ENCODE measurements at places on chromosomes 5 and 9.

DNA sequence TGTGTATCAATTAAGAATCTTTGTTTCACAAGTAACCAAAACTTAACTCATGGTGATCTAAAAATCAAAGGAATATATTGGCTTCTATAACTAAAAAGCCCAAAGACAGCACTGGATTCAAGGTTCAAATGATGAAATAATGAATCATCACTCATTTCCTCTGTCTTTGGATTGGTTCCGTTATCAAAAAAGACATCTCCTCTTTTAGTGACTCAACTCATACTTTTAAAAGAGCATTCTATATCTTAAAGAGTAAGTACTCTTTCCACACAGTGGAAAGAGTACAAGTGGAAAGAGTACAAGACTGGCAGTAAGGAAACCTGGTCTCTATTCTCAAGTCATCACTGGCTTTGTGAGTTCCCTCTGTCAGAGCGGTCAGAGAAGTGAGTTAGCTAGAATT is 141.4 kb upstream of the NMUR2 start:
- DNase-seq: no peak

GRCh38 chr5:149172709-149173505 is 31.6 kb downstream of the ABLIM3 start:
- DNase-seq: no peak

DNA sequence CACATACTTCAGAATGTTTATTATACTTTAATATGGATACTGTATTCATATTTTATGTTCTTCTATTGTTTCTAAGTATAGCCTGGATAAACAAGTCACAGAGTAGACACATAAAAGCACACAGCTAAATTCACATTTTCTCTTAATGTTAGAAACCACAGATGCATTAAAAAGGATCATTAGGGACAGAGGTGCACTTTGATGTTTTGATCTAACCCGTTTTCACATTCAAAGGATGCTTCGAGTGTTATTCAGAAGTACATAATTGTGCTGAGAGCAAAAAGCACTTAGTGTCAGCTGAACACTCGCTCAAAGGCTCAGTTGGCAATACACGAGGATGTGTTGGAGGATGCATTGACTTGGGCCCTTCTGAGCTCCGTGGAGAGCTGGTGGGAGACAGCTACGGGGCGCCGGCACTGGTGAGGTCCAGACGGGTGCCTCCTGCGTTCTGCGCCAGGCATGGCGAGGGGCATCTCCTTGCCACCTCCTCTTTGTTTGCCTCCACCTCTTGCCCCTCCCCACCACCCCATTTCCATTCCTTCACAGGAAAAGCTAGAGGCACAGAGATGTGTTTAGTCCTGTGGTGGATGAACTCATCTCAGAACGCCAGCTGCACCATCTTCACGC is 35.5 kb downstream of the MED10 start:
- no peak for DNase-seq

GRCh38 chr5:116576053-116576713 is 1.6 kb upstream of the SEMA6A start:
- peak; percentile 90 for DNase-seq

DNA sequence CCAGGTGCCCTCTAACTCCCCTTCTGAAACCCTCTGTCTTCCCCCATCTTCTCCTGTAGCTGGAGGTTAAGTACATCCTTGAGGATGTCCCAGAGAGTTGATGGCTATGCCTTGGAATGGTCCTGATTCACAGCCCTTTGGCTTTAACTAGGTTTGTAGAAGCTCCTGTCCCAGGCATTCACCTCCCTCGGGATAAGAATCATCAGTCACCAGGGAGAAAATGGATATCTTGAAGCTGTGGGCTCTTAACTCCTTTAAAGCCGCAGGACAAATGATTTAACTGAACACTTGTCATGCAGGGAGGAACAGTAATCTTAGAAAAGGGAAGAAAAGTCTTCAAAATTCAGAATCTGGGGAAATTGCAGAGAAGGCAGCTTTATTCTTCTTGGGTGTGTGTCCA is 139.9 kb downstream of the PSAT1 start:
- DNase-seq: no peak

DNA sequence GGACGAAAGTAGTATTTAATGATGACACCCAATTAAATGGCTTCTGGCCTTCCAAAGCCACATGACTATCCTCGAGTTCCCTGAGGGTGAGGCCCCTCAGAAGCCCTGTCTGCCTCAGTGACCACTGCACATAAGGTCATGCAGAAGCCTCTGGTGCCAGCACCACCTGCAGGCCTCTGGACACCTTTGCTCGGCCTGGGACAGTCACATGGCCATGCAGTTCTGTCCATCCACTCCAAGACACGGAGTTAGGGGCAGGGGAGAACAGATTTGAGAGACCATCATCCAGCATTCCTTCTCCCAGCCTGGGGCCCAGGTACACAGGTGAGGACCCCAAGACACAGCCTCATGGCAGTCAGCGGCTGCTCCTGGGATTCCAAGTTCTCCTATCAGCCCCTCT is 145.0 kb downstream of the ROR2 start:
- no peak for DNase-seq

- no peak for DNase-seq
Observed at GRCh38 chr5:180669661-180670060, 20.3 kb upstream of the FLT4 start.

DNA sequence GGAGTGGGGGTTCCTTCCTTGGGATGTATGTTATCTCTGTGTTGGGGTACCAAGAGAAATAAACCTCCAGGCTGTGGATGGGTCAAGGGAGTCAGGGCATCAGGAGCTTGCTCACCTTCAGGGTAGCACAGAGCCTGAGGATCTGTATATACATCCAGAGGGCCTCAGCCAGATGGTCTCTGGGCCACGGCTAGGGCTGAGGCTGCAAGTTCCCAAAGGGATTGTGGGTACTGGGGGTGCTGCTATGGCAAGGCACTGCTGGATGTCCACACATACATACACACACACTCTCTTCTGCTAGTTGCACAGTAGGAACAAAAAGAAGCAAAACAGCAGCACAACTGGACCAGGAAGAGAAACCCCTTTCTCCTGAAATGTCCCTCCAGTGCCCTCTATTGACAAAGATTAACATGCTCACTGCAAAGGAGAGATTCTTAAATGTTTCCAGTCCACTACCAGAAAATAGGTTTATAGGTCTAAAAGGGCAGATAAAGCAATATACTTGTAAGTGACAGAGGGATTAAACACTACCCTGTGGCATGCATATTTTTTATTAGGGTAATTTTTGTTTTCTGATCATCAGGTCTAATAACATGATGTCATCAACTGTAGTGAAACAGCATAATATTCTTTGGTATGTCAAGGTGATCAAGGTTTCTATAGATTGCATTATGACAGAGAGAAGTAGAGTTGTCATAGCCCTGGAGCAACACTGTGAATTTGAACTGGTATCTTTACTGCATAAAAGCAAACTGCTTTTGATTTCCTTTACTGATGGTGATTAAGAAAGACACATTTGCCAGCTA is 56.3 kb upstream of the KCNN2 start:
- DNase-seq: peak; percentile 40

- DNase-seq: no peak
Observed at GRCh38 chr9:134258828-134259546, 67.3 kb upstream of the RXRA start.

DNA sequence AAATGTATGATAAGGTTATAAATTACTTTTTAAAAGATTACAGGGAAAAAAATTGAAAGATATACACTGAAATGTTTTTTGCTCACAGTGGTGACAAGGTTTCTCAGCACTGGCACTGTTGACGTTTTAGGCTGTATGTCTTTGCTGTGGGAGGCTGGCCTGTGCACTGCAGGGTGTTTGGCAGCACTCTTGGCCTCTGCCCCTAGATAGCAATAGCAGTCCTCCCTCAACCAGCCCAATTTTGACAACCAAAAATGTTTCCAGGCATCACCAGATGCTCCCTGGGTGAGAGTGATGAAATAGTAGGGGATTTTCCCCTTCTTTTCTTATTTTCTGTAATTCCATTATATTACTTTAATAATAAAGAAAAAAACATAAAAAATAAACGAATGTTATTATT is 3.3 kb downstream of the CD274 start:
- no peak for DNase-seq

- DNase-seq: no peak
Observed at GRCh38 chr5:122870219-122870856, 24.9 kb downstream of the SNX24 start.

DNA sequence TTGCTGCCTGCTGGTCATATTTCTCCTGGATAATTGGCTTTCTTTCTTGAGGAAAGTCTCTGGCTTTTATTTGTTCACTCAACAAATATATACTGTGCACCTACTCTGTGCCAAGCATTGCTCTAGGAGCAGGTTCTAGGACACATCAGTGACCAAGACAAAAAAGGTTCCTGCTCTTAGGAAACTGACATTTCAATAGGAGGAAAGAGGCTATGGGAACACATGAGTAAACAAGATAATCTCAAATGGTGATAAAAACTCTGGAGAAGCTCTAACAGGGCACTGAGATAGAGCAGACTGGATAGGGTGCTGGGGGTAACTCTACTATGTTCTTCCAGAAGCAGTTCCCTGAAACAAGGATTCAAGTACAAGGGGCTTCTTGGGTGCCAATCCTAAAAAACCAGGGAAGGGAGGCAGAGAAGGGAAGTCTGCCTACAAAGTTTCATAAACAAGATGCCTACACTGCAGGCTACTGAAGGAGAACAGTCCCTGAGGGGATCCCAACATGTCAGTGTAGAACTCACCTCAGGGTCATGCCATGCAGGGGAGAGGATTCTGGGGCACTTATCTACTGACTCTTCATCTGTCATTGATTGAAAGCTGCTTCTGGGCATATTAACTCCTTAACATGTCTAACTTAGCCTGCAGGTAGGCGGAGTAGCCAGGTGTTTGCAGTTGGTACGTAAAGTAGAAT is 181.3 kb downstream of the GRIA1 start:
- no peak for DNase-seq

DNA sequence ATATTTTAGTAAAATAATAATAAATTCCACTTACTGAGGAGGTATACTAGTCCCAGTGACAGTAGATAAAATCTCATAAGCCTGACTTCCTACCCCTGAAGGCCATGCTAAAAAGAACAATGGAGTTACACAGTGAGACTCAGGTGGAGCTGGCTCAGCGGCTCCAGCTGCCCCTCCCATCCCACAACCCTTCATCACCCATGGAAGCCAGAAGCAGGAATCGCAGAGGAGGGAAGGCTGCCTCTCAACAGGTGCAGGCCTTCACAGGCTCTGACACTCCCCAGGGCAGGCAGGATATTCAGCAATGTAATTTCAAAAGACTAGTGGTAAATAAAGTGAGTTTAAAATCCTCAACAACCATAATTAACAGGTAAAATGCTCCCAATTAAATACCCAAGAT is 67.5 kb downstream of the FANCC start:
- DNase-seq: no peak

- DNase-seq: no peak
Observed at GRCh38 chr9:1216532-1216931, 166.4 kb downstream of the DMRT2 start.

DNA sequence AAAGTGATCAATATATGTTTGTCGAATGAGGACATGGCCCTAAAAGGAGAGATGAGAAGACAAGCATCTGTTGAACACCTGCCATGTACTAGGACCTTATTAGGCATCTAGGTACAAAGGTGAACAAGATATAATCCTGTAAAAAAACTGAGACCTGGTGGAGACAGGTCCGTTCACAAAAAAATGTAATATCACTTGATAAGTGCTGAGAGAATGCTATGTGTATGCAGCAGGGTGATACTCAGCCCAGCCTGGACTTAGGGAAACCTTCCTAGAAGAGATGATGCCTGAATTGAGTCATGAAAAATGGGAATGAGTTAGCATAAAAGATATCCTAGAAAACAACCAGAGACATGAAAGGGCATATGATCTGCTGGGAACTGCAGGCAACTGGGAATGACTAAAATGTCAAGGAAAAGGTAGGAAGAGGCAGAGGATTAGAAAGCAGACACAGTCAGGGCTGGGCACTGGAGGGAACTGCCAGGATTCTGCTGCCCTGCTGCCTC is 108.5 kb downstream of the ADRB2 start:
- DNase-seq: no peak

DNA sequence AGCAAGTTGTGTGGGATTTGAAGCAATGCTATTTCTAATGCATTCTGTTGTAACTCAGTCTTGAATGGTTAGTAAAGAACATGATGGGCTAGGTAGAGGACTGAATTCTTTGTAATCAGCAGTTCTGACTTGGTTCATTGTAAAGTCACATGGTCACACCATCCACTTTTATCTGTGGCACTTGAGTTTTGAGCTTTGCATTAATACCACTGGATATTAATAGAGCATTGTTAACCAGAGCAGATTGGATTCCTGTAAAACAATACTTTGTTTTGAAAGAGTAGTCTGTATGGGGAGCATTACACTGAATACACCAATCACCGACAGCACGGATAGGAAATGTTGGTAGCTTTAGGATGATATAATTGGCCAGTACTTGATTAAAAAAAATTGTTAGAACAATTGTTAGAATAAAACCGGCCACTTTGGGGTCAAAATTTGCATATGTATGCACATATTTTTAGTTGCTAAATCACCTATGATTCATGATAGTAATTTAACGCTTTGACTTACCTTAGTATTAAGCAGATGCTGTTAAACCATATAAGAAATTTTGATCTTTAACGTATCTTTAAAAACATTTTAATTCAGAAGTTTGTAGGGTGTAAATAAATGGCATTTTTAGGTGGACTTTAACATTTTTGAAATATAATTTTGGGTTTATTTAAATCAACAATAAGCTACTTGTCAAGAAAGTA is 17.4 kb downstream of the SLC12A2 start:
- DNase-seq: no peak

DNA sequence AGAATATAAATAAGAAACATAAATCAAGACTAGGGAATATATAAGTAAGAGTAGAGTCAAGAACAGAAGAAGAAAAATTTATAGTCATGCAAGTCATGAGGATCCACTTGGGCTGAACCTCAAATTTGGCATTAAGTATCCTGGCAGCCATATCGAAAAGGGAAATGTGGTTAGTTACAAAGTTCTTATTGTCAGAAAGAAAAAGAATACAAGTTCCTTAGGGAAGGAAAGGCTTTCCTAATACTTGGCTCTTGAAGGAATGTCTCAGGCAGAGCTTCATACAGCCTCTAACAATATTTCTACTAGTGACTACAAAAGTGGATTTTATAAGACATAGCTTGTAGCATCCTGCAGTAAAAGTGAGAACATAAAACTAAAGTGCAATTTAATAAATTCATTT is 45.4 kb downstream of the TMEM252 start:
- DNase-seq: no peak

GRCh38 chr9:27549196-27549755 is 19.7 kb upstream of the MOB3B start:
- no peak for DNase-seq

- no peak for DNase-seq
Observed at GRCh38 chr9:123657941-123658340, 272.0 kb downstream of the DENND1A start.

DNA sequence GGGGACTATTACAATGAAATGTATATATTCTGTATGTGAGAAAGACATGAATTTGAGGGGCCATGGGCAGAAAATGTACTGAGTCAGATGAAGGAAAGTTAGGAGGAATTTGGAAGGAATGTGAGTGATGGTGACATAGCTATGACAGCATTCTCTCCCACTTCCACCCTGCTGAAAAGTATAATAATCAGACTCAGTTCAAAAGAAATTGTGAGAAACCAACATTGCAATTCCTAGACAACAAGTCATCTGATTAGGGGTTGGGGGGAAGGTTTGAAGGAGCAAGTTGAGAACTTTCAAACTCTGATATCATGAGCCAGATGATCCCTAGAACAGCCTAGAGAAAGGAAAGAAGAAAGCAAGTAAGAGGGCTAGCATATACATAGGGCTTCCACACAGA is 370.6 kb downstream of the DMRTA1 start:
- DNase-seq: no peak

- DNase-seq: no peak
Observed at GRCh38 chr5:119239119-119239417, 116.8 kb upstream of the TNFAIP8 start.

GRCh38 chr5:113050721-113051382 is 74.3 kb downstream of the DCP2 start:
- DNase-seq: no peak
